ENCODE measurements at places on chromosomes 7 and 10.

- no peak for DNase-seq
These were observed 319.3 kb upstream of the CACNA2D1 start for GRCh38 chr7:82762880-82763279.

DNA sequence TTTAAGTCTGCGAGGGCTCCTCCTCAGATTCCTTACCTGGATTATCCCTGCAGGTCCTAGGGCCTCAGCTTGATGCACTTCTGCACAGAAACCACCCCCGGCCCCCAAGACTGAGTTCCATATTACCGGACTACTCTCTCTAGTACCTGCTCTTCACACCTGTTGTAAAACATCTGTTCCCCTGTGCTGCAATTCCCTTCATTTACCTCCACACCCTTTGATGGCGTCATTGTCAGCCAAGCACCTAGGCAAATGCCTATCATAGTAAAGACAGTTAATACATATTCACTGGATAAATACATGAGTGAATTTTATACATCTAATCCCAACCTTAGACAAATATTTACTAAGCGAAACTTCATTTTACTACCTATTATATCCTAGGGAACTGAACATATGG, 275.5 kb downstream of the PLXDC2 start:
- DNase-seq: no peak

GRCh38 chr10:6068422-6068821, 6.3 kb upstream of the IL2RA start:
- DNase-seq: no peak

DNA sequence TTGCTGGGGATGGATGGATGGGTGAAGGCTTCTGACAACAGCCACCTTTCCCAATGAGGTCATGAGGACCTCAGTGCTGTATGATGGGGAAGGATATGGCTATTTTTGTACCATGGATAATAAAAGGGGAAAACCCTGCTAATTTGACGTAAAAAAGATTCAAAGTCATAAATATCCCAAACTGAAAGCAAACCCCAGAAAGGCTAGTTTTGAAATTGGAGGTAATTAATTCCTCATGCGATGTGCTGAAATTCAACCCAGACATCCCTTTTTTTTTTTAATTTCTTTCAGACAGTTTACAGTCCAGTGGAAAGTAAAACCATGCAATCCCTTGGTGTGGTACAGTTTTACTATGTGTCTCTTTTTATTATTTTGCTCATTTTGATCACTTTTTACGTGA, 254.5 kb upstream of the BMPER start:
- DNase-seq: no peak

DNA sequence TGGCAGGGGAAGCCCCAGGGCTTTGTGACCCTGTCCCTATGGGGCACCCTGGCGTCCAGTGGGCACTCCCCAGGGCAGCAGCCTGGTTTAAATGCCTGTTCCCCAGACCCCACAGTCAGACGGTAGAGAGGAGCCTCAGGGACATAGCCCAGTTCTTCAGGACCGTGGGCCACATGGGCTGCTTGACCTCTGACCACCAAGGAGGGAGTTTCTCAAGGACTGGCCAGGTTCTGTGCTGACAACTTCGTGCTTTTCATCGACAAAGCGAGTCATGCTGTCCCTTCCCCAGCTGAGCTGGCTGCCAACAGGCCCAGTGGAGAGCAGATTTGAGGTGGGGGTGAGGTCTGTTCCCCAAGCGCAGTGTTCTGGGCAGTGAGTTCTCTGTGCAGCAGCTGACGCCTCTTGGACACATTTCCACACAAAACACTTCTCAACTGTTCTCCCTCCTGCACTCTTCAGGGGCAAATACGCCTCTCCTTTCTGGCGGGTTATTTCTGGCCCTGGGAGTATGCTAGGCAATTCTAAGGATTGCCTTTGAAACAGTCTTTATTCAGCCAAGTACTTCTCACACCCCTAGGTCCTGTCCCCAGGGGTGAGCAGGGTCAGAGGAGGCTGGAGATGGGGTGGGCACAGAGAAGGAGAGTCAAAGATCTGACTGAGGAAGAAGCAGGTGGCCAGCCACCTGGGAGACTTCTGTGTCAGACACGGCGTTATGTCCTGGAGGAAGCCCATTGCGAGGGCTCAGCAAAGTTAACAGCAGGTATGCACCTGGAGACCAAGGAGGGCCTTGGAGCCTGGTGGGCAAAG, 57.3 kb upstream of the CAMK2B start:
- DNase-seq: no peak

DNA sequence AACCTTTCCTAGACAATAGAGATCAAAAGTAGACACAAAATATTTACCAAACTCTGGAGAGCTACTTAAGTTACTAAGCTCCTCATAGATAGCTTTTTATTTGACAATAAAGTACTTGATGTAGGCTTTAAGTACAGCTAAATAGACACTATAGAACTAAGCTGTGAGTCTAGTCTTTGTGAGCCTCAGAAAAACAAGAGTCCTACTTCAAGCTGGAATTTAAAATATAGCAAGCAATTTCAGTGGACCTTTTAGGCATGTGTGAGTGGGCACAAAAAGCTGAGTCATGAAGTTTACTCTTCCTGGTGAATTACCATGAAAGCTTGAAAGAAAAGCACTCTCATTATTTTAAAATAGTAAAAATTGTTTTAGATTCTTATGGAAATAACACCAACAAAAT, 76.1 kb downstream of the ADD3 start:
- DNase-seq: no peak

GRCh38 chr7:82615527-82615926, 171.9 kb upstream of the CACNA2D1 start:
- DNase-seq: no peak

- DNase-seq: peak; percentile 70
These were observed 4.3 kb upstream of the ELFN1 start for GRCh38 chr7:1665549-1666316.

DNA sequence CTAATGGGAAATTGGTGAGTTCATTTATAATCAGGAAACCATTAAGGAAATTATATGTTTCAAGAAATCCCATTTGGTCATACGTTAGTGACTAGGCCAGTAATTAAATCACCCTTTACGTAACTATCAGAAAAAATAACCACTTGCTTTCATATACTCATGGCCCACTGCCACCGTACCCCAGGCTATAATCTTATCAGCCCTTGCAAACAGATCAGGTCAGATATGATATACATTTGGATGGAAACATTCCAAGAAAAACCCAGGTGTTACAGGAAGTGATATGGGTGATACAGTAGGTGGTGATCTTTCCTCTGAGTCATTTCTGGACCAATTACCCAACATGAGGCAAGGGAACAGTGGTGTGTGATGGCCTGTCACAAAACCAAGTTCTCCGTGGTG, 481.0 kb upstream of the SEMA3A start:
- DNase-seq: no peak

- no peak for DNase-seq
These were observed 215.4 kb upstream of the LRGUK start for GRCh38 chr7:133911724-133912123.

DNA sequence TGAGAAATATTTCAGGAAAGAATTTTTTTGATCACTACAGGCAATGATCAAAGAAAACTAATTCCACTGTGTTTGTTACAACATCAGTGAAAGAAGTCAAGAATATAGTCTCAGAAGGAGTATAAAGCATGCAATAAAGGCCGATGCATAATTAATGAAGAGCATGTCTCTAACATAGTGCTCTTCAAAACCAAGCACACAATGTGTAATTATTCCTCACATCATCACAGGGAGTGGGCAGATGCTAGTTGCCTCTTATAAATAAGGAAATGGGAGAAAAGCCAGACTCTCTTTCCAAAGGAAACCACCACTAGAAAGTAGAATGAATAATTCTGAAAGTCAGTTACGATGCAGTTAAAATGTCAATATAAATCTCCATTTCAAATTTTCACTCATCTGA, 220.1 kb downstream of the TEX36 start:
- no peak for DNase-seq

- no peak for DNase-seq
These were observed 223.7 kb upstream of the PCDH15 start for GRCh38 chr10:55024713-55025112.

DNA sequence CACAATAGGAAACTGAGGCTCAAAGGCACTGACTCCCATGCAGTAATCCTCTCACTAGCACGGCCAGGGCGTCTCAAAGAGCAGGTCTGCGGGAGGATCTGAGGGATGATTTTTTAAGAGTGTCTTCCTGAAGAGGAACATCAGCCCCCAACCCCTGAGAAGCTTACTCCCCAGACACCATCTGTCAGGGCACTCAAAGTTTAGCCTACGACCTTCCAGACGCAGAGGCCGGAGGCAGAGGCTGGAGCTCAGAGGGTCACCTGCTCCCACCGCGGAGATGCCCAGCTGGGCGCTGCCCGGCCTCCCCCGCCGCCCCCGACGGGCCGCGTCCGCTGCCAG, 1.7 kb downstream of the ZNF777 start:
- no peak for DNase-seq

GRCh38 chr10:78215645-78216044, 182.0 kb downstream of the RPS24 start:
- DNase-seq: peak; percentile 83

DNA sequence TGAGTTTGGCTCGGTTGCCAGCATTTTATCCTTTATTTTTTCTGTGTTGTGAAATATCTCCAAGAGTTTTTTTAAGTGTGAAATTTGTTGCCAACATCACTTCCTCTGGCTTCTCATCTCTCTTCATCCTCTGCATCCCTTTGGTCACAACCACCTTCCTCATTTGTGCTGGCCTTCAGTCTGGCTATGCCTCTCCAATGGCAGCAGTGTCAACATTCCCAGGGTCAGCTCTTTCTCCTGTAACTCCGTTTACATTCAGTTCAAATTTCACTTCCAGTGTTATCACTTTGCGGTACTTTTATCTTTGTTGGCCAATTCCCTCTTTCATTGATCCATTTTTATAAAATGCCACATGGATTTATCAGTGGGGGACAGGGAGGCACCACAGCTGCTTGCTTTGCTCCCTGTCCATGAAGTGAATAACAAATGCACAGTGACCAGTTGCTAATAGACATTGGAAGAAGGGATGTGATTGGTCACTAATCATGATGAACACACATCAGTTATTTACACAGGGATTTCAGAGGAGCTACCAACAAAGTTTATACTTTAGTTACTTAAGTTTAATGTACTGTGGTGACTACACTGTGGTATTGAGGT, 311.4 kb upstream of the LRGUK start:
- peak; percentile 10 for DNase-seq

DNA sequence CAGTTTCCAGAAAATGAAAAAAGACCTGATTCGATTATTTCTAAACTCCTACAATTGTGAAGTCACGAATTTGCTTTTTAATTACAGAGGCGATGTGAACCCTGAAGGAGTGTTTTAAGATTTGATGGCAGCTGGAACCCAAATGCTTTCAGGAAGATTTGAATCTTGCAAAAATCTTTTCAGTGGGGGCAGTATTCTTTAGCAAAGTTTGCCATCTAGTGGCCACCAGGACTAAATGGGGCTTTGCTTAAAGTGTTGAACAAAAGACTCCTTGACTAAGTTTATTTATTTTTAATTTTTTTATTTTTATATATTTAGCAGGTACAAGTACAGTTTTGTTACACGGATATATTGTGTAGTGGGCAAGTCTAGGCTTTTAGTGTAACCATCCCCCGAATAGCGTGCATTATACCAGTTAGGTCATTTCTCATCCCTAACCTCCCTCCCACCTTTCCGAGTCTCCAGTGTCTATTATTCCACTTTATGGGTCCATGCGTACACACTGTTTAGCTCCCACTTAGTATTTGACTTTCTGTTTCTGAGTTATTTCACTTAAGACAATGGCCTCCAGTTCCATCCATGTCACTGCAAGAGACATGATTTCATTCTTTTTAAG, 98.8 kb downstream of the CACNB2 start:
- DNase-seq: peak; percentile 46

DNA sequence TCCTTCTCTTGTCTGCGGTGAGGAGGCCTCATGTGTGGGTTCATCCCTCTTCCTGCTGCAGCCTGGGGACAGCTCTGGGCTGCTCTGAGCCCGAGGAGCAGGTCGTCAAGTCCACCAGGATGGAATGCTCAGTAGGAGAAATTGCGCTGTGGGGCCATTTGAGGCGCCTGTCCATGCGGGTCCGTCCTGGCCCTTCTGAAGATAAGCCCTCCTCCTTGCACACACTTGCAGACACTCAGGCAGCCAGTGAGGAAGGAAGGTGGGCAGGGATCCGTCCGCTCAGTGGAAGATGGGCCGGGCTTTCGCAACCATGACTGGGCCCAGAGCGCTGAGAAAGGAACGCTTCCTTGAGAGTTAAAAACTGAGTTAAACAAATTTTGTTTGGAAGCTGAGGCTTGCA, 356.8 kb downstream of the GLRX3 start:
- DNase-seq: no peak

DNA sequence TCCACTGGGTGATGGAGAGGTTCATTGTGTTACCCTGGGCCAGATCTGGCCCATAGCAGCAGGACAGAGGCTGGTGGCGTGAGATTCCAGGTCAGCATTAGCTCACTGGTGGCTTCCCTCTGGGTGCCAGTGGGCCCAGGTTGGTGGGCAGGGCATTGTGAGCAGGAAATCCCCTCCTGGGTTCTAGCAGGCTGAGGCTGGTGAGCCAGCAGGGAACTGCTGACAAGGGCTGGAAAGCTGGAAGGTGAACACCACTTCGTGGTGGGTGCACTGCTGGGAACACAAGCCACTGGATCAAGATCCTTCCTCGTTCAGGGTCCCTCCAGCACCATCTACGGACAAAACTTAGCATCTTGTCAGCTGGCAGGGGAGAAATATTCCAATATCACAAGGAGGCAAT, 259.2 kb upstream of the FZD1 start:
- no peak for DNase-seq

Measured in AG08396 (cell line).